ENCODE measurements at places on chromosomes 11 and 22.

GRCh38 chr11:11141065-11141464, 212.0 kb downstream of the CSNK2A3 start:
- DNase-seq, result no peak

DNA sequence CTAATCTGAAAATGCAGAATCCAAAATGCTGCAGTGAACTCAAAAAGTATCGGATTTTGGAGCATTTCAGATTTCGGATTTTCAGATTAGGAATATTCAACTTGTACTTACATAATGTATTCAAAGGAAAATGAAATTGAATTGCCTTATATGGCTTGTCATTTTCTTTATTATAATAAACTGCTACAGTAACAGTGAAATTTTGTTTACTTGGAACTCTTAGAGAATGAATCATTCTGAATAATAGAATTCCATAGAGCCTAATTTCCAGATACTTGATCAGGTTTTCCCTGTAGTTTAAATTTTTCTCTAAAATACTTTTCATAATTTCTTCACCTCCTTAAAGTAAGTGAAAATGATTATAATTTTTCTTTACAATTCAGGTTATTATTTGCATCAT, 17.3 kb downstream of the TTC17 start:
- no peak for DNase-seq

GRCh38 chr11:55652560-55652959, 4.4 kb downstream of the OR4S2 start:
- no peak for DNase-seq

DNA sequence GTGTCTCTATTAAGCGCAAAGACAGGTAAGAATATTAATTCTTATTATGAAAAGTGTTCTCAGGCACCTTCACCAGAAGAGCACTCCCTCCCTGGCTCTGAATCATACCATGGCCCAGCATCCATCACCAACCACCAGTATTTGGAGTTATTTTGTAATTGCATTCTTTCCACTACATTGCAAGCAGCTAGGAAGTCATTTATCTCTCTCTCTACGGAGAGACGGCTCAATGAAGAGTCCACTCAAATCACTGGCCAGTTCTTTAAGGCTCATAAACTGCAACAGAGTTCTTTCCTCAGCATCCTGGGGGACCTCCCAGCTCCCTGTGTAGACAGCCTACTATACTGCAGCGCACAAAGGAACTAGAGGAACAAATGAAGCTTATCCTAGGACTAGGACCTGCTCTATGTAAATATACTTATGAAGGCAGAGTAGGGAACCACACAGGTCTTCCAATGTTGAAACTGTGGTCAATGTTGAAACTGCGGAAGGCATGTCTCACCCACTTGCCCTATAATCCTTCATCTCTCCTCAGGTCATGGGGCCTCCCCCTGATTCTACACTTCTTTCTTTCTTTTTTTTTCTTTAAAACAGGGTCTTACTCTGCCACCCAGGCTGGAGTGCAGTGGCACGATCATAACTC, 63.4 kb downstream of the AAMDC start:
- peak; percentile 58 for DNase-seq

- DNase-seq, result no peak
Measured at GRCh38 chr11:122108192-122108799, 7.7 kb downstream of the BLID start.

DNA sequence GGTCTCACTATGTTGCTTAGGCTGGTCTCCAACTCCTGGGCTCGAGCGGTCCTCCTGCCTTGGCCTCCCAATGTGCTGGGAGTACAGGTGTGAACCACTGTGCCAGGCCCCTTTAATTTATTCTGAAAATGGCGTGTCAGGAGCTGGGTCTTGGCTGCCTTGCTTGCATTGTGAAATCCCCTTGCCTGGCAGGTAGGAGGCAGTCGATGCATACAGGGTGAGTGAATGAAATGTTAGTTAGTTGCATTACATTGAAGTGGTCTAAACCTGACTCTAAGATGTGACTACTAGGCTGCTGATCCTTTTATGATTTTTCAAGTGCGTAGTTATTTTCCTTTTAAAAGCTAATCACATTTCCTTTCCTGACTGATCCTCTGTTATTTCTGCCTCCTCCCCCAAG, 42.9 kb downstream of the PARVB start:
- DNase-seq, result no peak

GRCh38 chr11:62917906-62918502, 3.2 kb downstream of the CHRM1 start:
- DNase-seq, result no peak

DNA sequence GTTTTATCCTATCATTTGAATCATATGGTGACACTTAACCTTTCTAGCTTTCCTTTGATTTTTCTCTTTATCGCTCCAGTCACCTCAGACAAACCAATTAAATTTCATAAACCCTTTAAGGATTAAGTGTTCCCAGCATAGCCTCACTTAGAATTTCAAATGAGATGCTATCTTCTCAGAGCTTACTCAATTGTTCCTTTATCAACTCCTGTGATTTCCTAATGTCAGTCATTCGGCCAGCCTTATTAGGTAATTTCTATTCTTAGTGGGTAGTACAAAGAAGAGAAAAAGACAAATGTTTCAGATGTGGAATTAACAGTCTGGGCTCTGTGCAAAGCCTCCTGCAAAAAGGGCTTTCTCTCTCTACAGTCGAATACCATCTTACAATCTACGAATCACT, 77.1 kb upstream of the CCDC90B start:
- DNase-seq, result no peak

DNA sequence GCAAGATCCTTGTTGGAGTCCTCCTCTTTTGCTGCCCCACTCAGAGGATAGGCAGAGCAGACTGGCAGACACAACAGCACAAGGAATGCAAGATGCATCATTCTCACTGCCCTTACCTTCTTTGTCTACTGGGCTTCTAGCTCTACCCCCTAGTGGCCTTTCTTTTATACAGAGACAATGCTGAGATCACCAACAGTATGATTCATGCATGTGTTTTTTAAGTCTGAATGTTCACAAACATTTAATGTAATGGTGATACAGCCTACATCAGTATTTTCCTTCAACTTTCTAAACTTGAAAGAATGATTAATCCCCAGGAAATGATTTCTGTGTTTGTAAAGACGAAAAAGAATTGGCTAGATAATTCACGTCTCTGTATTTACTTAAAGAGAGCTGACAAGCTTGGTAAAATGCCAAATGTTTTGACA, at the start of gene MMP10:
Gene MMP10, minus strand, starts transcription at position 138 of the 428 bp plus-strand sequence. Its CDS starts 37 bp downstream, at position 101.
- peak; percentile 38 for DNase-seq

- no peak for DNase-seq
Measured at GRCh38 chr11:68460741-68461574, at the start of gene PPP6R3. TSS of gene PPP6R3 (plus strand) at chr11:68460752. CDS start at chr11:68537665, 76,913 bp downstream.

DNA sequence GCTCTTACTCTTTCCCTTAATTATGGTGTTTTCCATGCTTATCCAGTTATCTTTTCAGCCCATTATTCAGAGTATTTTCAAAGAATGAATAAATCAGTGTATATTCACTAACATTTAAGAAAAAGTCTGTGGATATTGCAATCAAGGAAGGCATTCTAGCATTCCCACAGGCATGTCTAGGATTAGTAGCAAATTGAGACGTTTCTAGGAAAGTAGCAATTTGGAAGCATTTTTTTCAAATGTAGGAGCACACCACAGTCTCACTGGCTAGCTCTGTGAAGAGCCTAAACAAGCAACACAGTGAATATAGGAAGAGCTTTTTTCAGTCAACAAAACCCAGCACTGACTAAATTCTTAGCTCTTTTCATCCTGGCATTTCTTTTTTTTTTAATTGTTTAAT, 65.4 kb downstream of the CCDC34 start:
- no peak for DNase-seq

GRCh38 chr11:43542750-43543712, 137.5 kb upstream of the HSD17B12 start:
- no peak for DNase-seq

All from GM04504 (cell line).